ENCODE measurements at places on chromosomes 4 and X. TPM values are rescaled to one million over a fixed set of nuclear protein-coding genes. Genes with fewer than 3 reads are reported as not detected.

GRCh38 chr4:148054275-148054674, 322.4 kb downstream of the ARHGAP10 start:
- H3K27me3 ChIP-seq, result no peaks in the 10 kb centered on the region
- no peak overlapping the region for H3K4me3 ChIP-seq
- H3K36me3 ChIP-seq, result no peaks in the 10 kb centered on the region
- H3K27ac ChIP-seq, result peak overlapping the region; percentile 27

DNA sequence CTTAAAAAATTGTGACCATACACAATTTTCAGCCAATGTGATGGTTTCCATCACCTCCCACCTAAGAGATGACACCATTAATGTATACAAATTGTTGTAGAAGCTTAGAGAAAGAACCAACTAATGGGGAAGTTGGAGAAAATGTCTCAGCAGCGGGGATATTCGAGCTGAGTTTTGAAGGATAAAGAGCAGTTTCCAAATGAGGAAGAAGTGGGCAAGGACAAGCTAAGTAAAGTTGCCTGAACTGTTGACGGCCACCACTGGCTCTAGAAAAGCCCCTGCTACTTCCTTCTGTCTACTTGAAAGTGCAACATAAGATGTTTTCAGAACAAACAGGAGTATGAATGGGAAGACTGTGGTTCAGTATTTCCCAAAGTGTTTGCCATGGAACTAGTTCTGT, 92.0 kb downstream of the CHRNA9 start:
- DNase-seq, result no peak
- H3K27ac ChIP-seq, result no peak overlapping the region
- H3K36me3 ChIP-seq, result no peaks in the 10 kb centered on the region
- H3K4me3 ChIP-seq, result no peak overlapping the region
- H3K4me1 ChIP-seq, result peaks cover under 1% of the 10 kb centered on the region
- H3K27me3 ChIP-seq, result no peaks in the 10 kb centered on the region

DNA sequence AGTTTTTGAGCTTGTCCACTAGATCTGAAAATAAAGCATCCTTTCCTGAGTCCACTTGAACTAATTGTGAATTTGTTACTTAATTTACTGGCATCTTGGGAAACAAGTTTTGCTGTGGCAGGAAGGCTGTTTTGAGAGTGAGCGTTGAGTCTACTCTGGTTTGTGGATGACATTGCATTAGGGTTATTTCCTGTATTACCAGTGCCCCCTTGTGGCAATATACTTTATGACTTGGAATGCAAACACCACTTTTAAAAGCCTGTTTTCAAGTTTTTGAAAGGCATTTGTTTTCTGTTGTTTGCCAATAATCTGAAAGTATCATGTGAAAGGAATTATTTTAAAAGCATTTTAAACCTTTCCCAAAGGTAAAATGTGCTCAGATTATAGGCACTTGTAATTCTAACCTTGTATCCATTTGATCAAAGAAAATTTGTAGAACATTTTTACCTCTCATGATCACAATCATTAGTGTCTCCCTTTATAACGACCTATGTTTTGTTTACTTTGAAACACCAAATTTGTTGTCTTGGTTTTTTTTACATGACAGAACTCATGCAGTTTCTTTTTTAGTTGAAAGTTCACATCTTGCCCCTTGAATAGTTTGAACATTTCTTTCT, 18.0 kb upstream of the CYP2U1 start:
- DNase-seq, result peak; percentile 60
- H3K27ac ChIP-seq, result no peak overlapping the region
- H3K4me1 ChIP-seq, result no peaks in the 10 kb centered on the region
- no peak overlapping the region for H3K4me3 ChIP-seq
- no peaks in the 10 kb centered on the region for H3K27me3 ChIP-seq

The SMARCA1 gene
- 0.16 TPM for polyA plus RNA-seq

The PDLIM3 gene
- polyA plus RNA-seq, result not detected

Data from CD4-positive, alpha-beta memory T cell (primary cell).